ENCODE measurements at places on chromosomes 12 and 14.
A peak's percentile ranks its signal among the peaks of the same experiment; 100 is the strongest.

- H3K27me3 ChIP-seq = peaks cover 23% of the 10 kb centered on the region
- no peak for DNase-seq
- no peak overlapping the region for H3K27ac ChIP-seq
- peaks cover 38% of the 10 kb centered on the region for H3K4me1 ChIP-seq
- no peak overlapping the region for H3K4me3 ChIP-seq
These were observed 94.6 kb downstream of the TMEM30B start for GRCh38 chr14:61186341-61187195.

GRCh38 chr12:110531741-110532333, 29.7 kb downstream of the RAD9B start:
- H3K4me1 ChIP-seq = peaks cover 30% of the 10 kb centered on the region
- no peak for DNase-seq
- peak overlapping the region; percentile 51 for H3K27ac ChIP-seq
- H3K4me3 ChIP-seq = no peak overlapping the region
- H3K36me3 ChIP-seq = peaks cover 51% of the 10 kb centered on the region
- H3K27me3 ChIP-seq = no peaks in the 10 kb centered on the region

DNA sequence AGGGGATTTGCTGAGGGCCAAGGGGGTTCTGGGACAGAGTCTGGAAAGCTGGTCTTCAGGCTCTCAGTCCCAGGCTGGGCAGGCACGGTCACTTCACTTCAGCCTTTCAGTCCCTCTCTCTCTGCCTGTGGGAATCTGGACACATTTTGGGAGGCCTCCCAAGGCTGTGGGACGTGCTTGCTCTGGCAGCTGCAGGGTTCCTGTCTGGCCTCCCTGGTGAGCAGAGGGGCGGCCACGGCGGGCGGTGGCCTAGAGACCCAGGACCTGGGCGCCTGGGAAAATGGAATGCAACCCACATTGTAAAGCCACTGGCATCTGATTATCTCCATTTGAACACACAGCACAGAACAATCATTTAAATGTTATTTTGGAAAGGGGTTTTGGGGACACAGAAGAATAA, 10.1 kb upstream of the ALDH2 start:
- no peak overlapping the region for H3K27ac ChIP-seq
- peaks cover 12% of the 10 kb centered on the region for H3K4me1 ChIP-seq
- H3K27me3 ChIP-seq = peaks cover 4% of the 10 kb centered on the region
- H3K4me3 ChIP-seq = no peak overlapping the region
- no peak for DNase-seq

DNA sequence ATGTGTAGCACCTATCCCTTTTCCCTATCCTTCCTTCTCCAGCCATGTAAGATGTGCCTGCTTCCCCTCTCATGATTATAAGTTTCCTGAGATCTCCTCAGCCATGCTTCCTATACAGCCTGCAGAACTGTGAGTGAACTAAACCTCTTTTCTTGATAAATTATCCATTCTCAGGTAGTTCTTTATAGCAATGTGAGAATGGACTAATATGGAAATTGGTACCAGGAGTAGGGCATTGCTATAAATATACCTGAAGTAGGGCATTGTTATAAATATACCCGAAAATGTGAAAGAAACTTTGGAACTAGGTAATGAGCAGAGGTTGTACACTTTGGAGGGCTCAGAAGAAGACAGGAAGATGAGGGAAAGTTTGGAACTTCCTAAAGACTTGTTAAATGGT, 48.9 kb downstream of the SDR9C7 start:
- H3K27me3 ChIP-seq = no peaks in the 10 kb centered on the region
- no peak overlapping the region for H3K27ac ChIP-seq
- no peaks in the 10 kb centered on the region for H3K36me3 ChIP-seq
- no peak for DNase-seq
- no peak overlapping the region for H3K4me3 ChIP-seq

DNA sequence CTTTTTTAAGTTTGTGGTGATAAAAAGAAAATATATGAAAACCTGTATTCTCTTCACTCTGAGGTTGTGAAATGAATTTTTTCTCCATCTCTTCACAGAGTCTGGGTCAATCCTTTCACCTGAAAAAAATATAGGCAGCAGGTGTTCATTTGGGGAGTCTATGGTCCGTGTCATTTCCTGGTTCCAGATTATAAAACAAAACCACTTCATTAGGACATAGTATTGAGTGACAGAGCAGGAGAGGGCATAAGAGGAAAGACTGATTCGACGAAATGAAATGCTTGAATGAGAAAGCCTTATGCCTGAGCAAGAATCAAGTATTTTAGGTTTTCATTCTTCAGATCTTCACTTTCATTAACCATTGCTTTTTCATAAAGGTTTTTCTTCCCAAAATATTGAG, 51.8 kb upstream of the NUAK1 start:
- no peak overlapping the region for H3K4me3 ChIP-seq
- H3K27ac ChIP-seq = no peak overlapping the region
- no peaks in the 10 kb centered on the region for H3K36me3 ChIP-seq
- no peak for DNase-seq
- H3K4me1 ChIP-seq = no peaks in the 10 kb centered on the region
- H3K27me3 ChIP-seq = peaks cover 11% of the 10 kb centered on the region

GRCh38 chr14:97707603-97708002, 910.4 kb downstream of the VRK1 start:
- H3K4me3 ChIP-seq = peak overlapping the region; percentile 9
- H3K27me3 ChIP-seq = no peaks in the 10 kb centered on the region
- no peak overlapping the region for H3K27ac ChIP-seq
- H3K4me1 ChIP-seq = peaks cover 79% of the 10 kb centered on the region
- DNase-seq = no peak
- peaks cover 12% of the 10 kb centered on the region for H3K36me3 ChIP-seq
